Left colon (tissue), 2 donors: ENCODE measurements at places on chromosomes 6 and 20. TPM values are rescaled to one million over a fixed set of nuclear protein-coding genes. Genes with fewer than 3 reads are reported as not detected.
A peak's percentile ranks its signal among the peaks of the same experiment; 100 is the strongest.

GRCh38 chr6:127517693-127518092 lies 1.4 kb downstream of the MTCL3 start:
- DNase-seq = no peak

DNA sequence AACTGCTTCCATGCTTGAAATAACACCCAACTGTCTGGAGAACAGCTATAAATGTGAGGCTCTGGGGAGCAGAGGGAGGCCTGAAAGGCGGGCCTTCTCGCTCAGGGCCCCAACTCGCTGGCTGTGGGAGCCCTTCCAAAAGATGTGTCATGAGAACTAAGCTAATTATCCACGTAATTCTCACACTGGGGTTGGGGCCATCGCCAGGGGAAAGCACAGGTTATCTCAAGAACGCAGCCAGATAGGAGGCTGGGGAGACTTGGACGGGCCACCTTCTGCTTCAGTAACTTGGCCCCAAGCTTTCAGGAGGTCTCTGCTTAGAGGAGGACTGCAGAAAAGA lies 1.6 kb downstream of the PXDC1 start:
- peak; percentile 50 for DNase-seq

The HEY2 gene
- 0.76 TPM for total RNA-seq

DNA sequence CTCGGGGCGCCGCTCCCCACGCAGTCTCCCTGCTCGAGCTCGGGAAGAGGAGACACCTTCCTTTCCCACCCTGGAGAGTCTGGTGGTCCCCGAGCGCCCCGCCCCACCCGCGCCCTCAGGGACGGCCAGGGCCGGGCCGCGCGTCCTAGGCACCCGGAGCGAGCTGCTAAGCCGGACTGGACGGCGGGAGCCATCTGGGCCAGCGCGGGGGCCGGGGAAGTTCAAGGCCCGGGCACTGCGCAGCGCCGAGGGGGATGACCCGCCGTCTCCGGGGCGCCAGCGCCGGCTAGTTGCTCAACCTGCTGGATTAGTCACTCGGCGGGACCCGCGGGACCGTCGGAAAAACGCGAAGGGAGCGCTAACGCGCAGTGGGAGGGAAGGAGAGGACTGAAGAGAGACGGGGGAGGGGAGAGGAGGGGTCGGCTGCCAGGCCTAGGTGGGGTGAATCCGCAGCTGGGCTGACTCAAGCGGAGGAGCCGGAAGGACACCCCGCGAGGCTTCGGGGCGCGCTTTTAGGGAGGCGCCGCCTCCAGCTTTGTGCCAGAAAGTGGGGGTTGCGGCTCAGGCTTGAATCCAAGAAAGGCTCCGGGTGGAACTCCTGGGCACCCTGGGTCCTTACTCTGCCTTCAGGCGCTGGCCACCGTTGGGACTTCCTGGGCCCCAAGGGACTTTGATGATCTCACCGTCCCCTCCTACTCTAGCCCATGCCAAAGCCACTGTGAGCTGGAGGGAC lies 75.7 kb upstream of the FOXP4 start:
- DNase-seq = peak; percentile 14

GRCh38 chr20:6739406-6739805 lies 28.1 kb upstream of the BMP2 start:
- no peak for DNase-seq
